Epithelial cell of proximal tubule (primary cell): ENCODE measurements at places on chromosomes 5 and 9. TPM values are rescaled to one million over a fixed set of nuclear protein-coding genes. Genes with fewer than 3 reads are reported as not detected.

GRCh38 chr5:83914662-83915418 lies 194.2 kb upstream of the HAPLN1 start:
- no peak for DNase-seq

GRCh38 chr5:10562201-10563109 lies 1.4 kb upstream of the ANKRD33B start:
- no peak for DNase-seq

DNA sequence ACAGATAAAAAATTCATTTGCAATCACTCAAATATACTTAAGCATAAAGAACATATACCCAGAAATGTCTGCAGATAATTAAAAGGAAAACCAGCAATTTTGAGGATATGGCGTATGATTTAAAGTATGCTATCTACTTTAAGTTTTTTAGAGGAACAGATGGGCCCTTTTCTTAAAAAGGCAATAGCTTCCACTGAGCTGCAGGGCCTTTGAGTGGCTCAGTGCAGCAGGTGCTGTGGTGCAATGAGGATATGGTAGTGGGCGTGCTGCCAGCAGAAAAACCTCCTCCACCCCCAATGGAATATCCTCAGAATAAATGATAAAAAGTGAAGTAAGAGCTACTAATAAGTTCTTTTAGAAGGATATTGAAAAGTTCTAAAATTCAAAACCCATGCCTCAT lies 814.5 kb downstream of the MTRR start:
- no peak for DNase-seq

- no peak for DNase-seq
Observed at GRCh38 chr9:90770927-90771326, 30.7 kb upstream of the SYK start.

GRCh38 chr5:89698028-89698427 lies 711.5 kb downstream of the CETN3 start:
- DNase-seq = no peak

GRCh38 chr9:2771087-2771486 lies 53.8 kb downstream of the KCNV2 start:
- DNase-seq = no peak

- DNase-seq = no peak
Observed at GRCh38 chr9:117887941-117888340, 183.7 kb downstream of the TLR4 start.

GRCh38 chr5:82011761-82012160 lies 39.9 kb downstream of the ATG10 start:
- DNase-seq = no peak

DNA sequence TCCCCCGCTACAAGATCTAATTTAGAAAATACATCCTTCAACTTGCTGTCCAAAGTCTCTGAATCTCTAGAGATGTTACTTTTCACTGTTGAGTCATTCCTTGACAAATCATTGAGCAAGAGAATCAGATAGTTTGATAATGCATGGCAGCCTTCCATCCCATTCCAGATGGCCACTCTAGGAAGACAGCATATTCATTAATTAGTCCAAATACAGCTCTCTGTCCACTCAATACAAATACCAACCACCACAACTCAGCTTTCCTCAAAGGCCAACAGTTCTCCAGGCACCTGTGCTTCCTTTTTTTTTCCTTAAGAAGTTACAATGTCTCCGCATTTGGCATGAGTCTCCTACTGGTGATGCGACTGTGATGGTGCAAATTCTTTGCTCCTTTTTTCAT lies 72.3 kb downstream of the DROSHA start:
- no peak for DNase-seq

GRCh38 chr5:18027241-18027867 lies 393.1 kb downstream of the TAF11L14 start:
- no peak for DNase-seq

GRCh38 chr5:112865128-112865527 lies 4.0 kb downstream of the SRP19 start:
- DNase-seq = no peak

- no peak for DNase-seq
Observed at GRCh38 chr5:116872486-116872885, 297.9 kb upstream of the SEMA6A start.

The RASEF gene
- total RNA-seq = 11.6 and 12.2 TPM in 2 replicates

The BARX1 gene
- not detected in 2 replicates for total RNA-seq
